ENCODE measurements at places on chromosomes 12 and 14. TPM values are rescaled to one million over a fixed set of nuclear protein-coding genes. Genes with fewer than 3 reads are reported as not detected.

DNA sequence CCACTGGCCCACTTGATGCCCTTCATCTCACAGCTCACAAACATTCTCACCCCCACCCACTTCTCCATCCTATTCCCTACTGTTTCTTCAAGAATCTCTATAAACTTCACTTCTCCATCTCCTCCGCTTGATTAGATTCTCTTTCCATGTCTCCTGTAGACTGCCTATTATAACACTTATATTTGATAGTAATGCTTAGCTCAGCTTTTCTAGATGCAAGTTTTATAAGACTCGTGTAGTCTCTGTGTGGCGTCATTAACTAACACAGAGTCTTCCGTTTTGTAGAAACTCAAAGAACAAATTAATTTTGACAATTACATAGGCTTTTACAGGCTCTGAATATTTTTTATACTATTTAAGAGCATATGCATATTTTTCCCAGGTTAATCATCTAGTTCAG lies 25.7 kb downstream of the KCNC2 start:
- no peak for DNase-seq

DNA sequence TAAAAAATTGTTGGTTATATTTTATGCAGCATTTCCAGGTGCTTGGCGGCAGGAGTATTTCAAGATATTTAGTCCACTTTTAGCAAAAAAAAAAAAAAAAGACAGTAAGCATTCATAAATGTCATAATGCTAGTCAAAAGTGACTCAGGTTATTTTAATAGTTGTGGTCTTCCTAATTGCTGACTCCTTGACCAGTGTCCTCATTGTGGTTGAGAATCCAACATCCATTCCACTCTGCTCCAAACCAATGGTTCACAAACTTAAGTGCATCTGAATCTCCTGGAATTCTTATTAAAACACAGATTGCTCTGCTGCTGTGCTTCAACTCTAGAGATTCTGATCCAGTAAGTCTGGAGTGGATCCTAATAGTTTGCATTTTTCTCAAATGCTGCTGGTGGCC lies 71.4 kb downstream of the AKAP6 start:
- DNase-seq: no peak

Gene SIX4
- 6.5 TPM for polyA plus RNA-seq

DNA sequence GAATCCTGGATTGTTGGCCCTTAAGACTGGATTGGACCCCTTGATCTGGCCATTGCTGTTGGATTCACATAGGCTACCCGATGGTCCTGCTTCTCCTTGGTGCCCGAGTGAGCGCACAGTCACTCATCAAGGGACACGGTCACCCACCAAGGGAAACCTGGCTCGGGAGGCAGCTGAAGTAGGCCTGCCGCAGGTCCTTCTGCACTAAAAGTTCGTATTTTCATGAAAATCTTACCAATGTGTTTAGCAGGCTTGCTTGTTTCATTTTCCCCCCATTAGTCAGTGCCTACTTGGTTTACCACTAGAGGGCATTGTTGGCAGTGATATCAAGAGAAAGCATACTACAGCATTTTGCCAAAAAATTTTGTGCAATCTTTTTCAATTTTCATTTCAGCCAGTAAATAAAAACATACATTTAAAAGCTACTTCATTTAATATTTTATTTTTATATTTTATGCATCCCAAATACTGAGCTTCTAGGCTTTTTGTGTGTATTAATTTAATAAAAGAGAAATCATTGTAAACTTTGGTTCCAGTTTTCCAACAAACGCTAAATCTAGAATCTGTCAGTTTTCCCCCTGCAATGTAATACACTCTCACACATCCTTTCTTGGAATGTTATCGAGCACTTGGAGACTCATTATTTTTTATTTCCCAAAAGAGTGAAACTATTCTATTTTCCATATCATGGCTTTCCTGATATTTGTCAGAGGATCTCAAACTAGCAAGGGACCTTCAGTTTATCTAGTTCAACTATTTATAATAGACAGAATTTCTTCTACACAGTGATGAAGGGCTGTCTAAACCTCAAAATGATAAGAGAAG lies 116.7 kb downstream of the LMNTD1 start:
- DNase-seq: peak; percentile 39

Gene POTEM
- not detected for polyA plus RNA-seq

- no peak for DNase-seq
Observed at GRCh38 chr14:47040550-47040949, 389.0 kb upstream of the RPL10L start.

GRCh38 chr12:72390146-72390545 lies 118.0 kb downstream of the TRHDE start:
- DNase-seq: no peak

Gene NRL
- 2.8 TPM for polyA plus RNA-seq

GRCh38 chr12:11618046-11618445 lies 31.4 kb upstream of the ETV6 start:
- DNase-seq: no peak

All from left renal cortex interstitium (tissue), 4 donors.